Stimulated activated CD8-positive, alpha-beta memory T cell treated with anti-CD3 and anti-CD28 coated beads, Interleukin-15, amount 100 ng/mL, for 4 hours (primary cell): ENCODE measurements at places on chromosomes 7 and 10.

DNA sequence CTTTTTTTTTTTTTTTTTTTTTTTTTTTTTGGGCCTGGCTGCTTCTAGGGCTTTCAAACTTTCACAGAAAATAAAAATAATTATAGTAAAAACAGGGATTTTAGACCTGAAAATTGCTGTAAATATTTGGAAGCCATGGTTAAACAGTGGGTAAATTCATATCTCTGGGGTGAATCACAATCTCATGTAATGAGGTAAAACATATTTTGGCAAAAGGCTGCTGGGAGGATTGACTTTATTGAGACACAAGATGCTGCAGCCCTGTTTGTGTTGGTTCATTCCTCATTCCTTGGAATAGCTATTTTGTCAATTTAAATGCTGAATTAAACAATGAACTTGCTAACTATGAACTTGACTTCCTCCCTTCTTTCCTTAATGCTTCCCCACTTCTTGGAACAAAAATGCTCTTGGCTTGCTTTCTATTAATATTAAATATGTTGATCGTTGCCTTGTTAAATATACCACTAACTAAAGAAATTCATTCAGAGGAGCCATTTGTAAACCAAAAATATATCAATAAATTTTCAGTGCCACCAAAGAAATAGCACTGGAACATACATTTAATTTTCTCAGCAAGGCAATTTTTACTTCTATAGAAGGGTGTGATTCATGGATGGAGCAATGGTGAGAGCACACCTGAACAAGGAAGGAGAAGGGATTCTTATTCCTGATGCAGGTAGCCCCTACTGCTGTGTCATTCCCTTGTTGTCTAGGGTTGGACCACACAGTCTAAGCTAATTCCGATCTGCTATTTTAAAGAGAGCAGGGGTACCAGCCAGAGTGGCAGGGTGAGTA, 24.6 kb downstream of the AGK start:
- DNase-seq: no peak

DNA sequence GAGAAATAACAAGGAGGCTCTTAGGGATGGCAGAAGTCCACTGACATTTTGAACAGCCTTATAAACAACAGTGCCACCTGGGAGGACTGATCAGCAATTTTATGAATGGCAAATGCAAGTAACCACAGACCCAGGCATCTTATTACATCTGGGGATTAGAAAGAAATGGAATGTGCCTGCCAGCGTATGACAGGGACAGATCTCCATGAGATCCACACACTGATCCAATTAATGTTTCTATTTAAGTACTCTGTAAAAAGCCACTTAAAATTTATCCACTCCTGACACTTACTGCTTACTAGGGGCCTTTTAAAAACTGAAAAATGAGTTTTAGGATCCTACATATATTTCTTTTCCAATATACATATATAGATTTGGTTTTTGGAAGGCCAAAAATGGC, 28.6 kb downstream of the PARD3 start:
- no peak for DNase-seq

DNA sequence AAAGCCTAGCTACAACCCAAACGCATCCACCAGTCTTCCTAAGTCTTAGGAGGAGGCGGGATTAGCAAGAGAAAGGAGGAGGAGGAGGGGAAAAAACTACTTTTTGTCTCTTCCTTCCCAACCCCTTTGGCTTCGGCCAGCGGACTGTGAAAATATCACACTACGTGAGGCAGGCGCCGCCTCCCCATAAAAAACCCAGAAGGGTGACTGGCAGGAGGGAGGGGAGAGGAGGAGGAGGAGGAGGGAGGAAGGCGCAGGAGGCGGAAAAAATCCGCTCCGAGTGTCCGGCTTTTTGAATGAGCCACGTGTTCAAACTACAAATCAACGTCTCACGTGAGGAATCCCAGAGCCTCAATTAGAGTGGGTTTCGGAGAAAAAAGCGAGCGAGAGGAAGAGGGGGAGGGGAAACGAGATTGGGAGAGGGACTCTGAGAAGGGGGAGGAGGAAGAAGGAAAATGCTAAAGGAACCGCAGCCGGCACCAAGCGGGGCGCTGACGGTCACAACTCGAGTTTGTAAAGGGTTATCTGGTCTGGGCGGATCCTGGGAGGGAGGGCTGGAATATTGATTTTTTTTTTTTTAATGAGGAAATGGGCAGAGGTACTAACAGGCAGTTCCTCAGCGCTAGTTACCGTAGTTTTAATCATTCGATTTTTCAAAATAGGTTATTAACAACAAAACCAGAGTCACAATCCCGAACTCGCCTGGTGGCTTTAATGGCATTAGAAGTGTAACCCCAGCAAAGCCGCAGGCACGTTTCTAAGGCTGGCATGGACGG, at the start of gene IGF2BP3:
IGF2BP3 (minus strand) TSS at position 162 of the 776 bp plus-strand sequence. CDS start 381 bp downstream, outside the sequence.
- no peak for DNase-seq

GRCh38 chr10:71237843-71238623, 25.7 kb downstream of the UNC5B start:
- no peak for DNase-seq

GRCh38 chr7:29763266-29763665, 43.0 kb upstream of the WIPF3 start:
- DNase-seq: no peak

GRCh38 chr7:78601728-78602127, 803.2 kb downstream of the PHTF2 start:
- DNase-seq: no peak

GRCh38 chr7:132255898-132256297, 320.4 kb downstream of the PLXNA4 start:
- no peak for DNase-seq

- DNase-seq: no peak
Observed at GRCh38 chr7:123724817-123725253, 24.0 kb downstream of the WASL start.

DNA sequence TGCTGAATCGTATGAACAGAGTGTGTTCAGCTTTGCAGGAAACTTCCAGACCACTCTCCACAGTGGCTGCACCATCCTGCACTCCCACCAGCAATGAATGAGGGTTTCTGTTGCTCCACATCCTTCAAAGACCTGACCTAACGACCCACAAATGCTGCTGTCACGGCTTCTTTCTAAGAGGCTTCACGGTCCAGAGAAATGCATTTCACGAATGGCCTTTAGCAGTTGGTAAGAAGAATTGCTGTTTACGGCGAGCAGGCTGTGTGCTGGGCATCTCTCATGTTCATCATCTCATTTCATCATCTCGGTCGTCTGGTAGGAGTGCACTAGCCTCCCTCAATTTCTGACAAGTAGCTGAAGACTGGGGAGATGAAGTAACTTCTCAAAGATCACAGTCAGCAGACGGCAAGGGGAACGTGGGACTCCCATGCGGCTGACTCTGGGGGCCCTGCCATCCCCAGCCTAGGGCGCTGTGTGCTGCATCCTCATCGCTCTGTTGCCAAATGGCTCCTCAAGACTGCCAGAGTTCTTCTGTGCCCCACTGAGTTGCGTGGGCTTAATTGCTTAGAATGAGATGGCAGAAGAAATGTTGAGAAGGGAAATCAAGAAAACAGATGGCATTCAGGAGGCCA, 72.9 kb downstream of the ADARB2 start:
- DNase-seq: no peak

DNA sequence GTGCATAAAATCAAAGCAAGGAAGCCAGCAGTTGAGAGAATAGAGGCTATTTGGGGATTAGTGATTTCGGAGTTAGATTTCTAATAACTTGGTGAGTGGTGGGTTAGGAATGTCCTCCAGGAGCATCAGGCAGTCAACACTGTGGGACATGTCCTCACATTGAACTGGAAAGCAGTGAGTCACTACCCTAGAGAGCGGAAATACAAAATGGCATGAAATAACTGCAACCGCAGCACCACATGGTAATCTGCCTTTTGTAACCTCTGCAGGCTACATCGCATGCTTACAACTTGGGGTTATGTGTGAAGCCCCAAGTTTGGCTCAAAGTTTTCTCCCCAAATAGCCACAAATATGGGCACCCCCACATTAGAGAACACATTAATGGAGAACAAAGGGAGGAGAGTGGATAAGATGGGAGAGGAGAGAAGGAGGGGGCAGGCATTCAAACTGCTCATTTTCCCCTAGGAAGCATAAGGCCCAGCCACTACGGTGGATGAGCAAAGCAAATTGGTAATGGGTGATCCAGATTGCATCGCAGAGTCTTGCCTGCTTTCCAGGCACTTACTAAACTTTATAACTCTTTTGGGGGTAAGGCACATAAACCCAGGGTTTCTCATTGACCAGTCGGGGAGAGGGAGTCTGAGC, 22.0 kb upstream of the SLF2 start:
- no peak for DNase-seq

DNA sequence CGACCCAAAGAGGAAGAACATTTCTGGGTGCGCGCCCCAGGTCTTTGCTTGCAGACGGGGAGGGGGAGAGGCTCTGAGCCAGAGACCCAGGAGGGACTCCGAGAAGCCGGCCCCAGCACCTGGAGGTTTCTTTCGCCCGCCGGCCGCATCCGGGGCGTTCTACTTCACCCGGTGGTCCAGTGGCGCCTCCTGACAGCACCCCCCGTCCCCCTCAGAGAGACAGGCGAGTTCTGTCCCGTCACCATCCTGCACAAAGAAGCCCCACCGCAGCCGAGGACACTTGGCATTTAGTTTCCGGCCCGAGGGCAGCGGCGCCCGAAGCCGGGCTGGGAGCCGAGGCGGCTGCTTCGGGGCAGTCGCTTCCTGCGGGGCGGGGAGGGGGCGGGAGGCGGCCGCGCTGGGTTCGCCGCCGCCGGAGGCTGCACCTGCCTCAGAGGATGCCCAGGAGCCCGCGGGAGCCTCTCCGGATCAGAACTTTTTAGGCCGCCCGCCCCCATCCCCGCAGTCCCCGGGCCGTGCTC, at the start of gene TMEM178B:
TMEM178B (plus strand) TSS at position 424 of the 521 bp plus-strand sequence.
- no peak for DNase-seq

GRCh38 chr10:122499012-122499411, 37.7 kb downstream of the HTRA1 start:
- no peak for DNase-seq

- DNase-seq: no peak
Observed at GRCh38 chr10:85293483-85293882, 965.1 kb downstream of the CCSER2 start.

DNA sequence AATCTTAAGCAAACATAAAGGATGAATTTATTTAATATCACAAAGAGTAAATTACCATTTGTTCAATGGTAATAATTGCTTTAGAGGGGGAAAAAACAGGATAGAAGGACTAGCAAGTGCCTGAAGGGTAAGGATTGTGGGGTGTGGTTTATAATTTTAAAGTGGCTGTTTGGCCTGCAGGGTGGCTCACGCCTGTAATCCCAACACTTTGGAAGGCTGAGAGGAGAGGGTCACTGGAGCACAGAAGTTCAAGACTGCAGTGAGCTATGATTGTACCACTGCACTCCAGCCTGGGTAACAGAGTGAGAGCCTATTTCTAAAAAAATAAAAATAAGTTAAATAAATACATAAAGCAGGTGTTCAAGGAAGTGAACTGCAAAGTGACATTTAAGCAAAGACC, 199.9 kb upstream of the AHR start:
- no peak for DNase-seq

GRCh38 chr7:101725921-101726320, 91.5 kb upstream of the CUX1 start:
- DNase-seq: no peak

GRCh38 chr7:75817116-75817515, 3.5 kb upstream of the CCL24 start:
- DNase-seq: no peak

DNA sequence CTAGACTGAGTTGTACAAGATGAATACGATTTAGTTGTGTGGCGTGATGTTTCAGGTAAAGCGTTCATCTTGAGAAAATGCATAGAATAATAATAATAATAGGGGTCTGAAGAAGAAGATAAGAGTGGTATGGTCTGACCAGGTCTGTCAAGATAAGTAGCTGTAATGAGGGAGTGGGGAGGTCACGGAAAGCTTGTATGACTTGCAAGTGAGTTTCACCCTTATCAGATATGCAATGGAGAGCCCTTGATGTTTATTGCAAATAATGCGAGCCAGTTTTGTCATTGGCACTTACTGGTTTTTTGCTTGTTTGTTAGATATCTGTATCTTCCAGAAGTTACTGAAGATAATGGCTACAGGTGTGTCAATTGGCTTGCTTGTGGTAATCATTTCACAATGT, 611.5 kb downstream of the CNTNAP2 start:
- DNase-seq: no peak

DNA sequence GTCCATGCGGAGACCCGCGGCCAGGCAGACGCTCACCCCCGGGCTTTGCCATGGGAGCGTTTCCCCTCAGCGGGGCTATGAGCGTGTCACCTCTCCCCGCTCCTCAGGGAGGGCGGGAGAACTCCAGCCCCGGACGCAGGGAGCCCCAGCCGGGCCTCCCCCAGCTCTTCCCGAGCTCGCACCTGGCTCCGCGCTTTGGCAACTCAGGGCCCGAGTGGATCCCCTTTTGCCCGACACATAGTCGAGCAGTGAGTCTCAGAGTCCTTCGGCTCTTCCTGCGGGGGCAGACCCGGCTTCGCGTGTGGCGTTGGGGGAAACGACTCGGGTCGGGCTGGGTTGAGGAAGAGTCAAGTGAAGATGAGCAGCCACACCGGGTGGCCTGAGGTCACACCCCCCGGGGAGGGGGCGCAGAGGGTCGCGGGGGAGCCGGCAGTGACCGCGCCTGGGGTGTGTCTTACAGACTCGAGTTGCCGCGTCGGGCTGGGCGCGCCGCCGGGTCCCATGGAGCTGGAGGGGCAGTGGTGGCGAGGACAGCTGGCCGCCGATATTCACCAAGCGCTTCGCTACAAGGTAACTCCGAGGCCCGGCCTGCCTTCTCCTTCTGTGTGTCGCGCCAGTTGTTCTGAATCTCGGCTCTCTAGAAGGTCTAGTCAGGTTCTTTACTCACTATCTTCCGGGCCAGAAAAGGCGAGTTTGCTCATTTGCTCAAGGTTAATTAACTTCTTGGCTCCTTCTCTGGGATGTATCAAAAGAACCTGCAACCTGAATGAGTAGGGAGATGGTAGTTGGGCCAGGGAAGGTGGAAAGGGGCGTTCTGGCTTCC, 721 bp downstream of the CCNJ start:
- peak; percentile 17 for DNase-seq

- no peak for DNase-seq
Observed at GRCh38 chr7:143811-144453, 48.4 kb upstream of the FAM20C start.
